ENCODE measurements at places on chromosomes 13 and 19.

- DNase-seq, result no peak
These were observed 3.6 kb downstream of the ZIK1 start for GRCh38 chr19:57587529-57587928.

DNA sequence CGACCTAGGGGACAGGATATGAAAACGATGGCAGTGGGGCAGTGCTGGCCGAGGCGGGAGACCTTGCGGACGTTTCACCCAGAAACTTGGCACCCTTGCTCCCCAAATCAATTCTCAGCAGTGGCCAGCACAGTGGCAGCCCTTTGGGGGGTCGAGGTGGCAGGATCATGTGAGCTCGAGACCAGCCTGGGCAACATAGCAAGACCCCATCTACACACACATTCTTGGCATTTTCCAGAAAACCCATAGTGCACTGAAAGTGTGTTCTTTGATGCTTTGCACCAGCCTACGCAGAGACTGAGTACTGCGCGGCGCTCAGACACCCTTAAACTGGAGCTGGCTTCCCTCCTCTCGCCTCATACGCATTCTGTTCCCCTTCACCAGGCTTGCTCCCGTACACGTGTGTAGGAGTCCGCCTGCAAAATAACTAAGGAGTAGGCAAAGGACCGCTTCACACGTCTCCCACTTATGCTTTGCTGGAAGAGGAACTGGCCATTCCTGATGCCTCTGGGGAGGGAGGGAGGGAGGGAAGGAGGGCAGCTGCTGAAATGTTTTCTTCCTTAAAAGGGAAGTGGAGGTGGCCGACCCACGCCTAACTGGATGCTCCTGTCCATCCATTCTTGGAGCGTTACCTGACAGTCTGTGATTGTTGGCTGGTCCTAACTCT lies 23.5 kb upstream of the MIER2 start:
- no peak for DNase-seq

DNA sequence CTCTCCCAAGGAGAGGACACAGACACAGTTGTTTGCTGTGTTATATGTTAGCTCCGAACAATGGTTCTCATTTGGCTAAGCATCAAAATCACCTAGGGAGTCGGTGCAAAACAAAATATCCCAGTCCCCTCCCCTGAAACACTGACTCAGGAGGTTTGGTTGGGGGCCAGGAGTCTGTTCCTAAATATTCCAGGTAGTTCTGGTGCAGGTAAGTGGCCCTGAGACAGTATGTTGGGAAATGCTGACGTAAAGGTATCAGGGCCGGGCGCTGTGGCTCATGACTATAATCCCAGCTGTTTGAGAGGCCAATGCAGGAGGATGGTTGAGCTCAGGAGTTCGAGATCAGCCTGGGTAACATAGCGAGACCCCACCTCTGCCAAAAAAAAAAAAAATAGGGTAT lies 2.3 kb upstream of the MAP2K7 start:
- no peak for DNase-seq

- no peak for DNase-seq
These were observed 21.8 kb upstream of the KBTBD7 start for GRCh38 chr13:41216160-41216559.

GRCh38 chr13:28046981-28047380 lies 53.4 kb downstream of the FLT3 start:
- no peak for DNase-seq

DNA sequence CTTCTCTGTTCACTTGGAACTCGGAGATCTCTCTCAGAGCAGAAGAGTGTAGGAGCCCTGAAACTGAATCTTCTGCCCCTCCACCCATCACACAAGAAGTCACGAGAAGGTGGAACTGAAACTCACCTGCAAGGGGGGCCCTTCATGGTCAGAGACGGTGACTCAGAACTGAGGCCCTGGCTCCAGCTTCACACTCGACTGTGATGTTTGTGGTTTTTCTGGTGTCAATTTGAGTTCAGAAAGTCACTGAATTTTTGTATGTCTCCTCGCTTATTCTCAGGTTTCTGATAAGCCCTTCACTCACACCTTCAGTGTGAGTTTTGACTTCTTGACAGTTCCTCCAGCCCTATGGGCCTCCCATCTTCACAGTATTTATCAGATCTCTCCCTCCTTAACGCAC lies 23.1 kb downstream of the SIGLEC5 start:
- DNase-seq, result no peak

DNA sequence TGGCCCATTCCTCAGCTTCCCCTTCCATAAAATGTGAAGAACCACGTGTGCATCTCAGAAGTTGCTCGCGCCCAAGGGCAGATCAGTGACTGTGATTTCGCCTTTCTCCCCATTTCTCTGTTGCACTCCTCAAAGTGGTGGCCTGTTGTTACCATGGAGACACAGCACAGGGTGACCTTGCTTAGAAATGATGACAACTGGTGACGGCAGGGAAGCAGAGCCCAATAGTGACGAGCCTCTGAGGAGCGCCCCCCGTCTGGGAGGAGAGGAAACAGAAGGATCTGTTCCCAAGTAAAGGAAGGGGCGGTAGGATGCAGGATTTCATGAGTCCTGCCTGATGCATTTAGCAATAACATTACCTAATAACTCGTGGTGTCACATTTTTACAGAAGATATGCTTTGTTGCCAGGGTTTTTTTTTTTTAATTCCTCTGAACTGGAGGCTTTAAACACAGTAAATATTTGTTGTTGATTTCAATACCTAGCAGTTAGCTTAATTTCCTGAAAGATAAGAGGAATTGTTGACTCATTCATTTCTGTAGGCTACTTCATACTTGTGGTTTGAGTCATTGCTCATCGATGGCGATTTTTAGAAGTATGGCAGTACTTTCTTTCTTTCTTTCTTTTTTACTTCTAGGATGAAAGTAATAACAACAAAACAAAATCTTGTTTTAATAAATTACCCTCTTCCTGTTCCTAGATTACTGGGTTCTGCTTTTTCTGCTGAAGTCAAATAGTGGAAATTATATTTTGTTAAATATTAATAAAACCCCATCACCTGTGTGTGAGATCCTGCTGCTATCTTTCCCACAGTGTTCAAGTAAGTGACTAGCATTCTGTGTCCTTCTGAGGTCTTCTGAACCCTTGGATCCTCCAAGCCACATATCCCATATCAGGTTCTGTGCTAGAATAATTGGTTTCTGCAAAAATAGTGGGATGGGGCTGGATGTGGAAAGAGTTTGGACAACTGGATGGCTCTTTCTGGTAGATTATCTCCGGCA lies 36.0 kb downstream of the MBNL2 start:
- peak; percentile 54 for DNase-seq

- no peak for DNase-seq
These were observed 62.9 kb downstream of the RASA3 start for GRCh38 chr13:114069376-114070097.

DNA sequence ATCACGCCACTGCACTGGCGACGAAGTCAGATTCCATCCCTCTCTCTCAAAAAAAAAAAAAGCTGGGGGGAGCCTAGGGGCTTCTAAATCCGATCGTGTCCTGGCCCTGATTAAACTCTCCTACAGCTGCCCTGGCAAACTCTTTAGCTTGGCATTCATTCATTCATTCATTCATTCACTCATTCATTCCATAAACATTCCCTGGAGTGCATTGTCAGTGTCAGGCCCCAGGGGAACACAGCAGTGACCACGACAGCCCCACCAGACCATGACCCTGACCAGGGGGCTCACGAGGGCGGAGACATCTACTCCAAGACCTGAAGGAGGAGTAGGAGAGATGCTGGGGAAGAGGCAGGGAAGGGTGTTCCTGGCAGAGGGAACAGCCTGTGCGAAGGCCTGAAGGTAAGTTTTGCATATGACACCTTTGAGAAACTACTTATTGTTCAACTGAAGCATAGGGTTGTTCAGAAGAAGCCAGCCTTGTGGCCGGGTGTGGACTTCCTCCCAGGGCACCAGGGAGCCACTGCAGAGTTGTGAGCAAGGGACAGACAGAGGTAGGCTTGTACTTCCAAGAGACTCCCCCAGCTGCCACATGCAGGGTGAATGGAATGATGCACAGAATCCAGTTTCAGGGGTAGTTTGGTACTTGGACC lies 24.5 kb downstream of the CEACAM16 start:
- no peak for DNase-seq

GRCh38 chr19:45641274-45642105 lies 2.3 kb upstream of the EML2 start:
- DNase-seq, result peak; percentile 86

DNA sequence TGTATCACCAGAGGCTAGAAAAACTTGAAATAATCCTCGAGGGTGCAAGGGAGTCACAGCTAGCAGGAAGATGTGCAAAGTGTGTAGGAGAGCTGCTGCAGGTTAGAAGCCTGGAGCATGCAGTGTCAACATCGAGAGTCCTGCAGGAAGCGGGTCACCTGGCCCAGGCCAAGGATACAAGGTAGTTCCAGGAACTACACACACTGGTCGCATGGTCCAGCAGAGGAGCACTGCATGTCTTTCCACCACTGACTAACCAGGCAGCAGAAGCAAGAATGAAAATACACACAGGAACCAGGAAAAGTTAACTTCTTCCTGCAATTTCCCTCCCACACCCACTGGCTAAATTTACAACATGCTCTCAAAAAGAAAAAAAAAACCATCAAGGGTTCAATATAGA lies 36.0 kb upstream of the MIR17HG start:
- DNase-seq, result no peak

GRCh38 chr13:36862002-36862685 lies 43.1 kb downstream of the RFXAP start:
- DNase-seq, result no peak
